Endodermal cell (in vitro differentiated cells): ENCODE measurements at places on chromosomes 6 and 20. TPM values are rescaled to one million over a fixed set of nuclear protein-coding genes. Genes with fewer than 3 reads are reported as not detected.

- no peak for DNase-seq
- no peak overlapping the region for H3K4me3 ChIP-seq
- peaks cover 7% of the 10 kb centered on the region for H3K4me1 ChIP-seq
- H3K27ac ChIP-seq, result no peak overlapping the region
- no peaks in the 10 kb centered on the region for H3K36me3 ChIP-seq
- peaks cover 9% of the 10 kb centered on the region for H3K27me3 ChIP-seq
These were observed 6.4 kb upstream of the MYT1 start for GRCh38 chr20:64157878-64158277.

DNA sequence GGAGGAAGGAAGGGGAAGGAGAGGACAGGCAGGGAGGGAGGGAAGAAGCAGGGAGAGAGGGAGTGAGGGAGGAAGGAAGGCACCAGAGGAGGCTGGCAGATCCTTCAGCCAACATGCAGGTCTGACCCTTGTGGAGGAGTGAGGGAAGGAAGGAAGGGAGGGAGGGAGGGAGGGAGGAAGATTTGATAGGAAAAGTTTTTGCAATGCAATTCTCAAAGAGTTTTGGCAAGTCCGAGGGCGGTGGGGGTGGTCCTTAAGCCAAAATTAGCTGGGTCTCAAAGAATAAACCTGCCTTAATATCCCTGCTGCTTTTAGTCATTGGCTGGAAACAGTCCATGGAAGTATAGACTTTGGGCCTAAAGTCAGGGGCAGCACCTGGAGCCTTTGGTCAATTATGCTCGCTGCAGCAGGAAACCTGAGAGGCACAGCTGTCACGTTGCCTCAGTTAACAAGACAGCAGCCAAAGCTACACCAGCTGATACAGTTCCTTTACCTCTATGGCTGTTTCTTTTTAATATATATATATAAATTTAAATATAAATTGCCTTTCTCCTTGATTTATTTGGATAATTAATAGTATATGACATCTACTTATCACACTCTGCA lies 115.7 kb upstream of the RALGAPA2 start:
- H3K4me3 ChIP-seq, result no peak overlapping the region
- DNase-seq, result no peak
- H3K4me1 ChIP-seq, result no peaks in the 10 kb centered on the region
- no peaks in the 10 kb centered on the region for H3K36me3 ChIP-seq

The CALHM6 gene
- 0.72 TPM in 1 of 2 replicates, not detected in the other for total RNA-seq

GRCh38 chr20:4067600-4068261 lies 52.4 kb upstream of the RNF24 start:
- no peak overlapping the region for H3K27ac ChIP-seq
- DNase-seq, result peak; percentile 26
- no peak overlapping the region for H3K4me3 ChIP-seq
- peaks cover 2% of the 10 kb centered on the region for H3K4me1 ChIP-seq
- no peaks in the 10 kb centered on the region for H3K36me3 ChIP-seq

DNA sequence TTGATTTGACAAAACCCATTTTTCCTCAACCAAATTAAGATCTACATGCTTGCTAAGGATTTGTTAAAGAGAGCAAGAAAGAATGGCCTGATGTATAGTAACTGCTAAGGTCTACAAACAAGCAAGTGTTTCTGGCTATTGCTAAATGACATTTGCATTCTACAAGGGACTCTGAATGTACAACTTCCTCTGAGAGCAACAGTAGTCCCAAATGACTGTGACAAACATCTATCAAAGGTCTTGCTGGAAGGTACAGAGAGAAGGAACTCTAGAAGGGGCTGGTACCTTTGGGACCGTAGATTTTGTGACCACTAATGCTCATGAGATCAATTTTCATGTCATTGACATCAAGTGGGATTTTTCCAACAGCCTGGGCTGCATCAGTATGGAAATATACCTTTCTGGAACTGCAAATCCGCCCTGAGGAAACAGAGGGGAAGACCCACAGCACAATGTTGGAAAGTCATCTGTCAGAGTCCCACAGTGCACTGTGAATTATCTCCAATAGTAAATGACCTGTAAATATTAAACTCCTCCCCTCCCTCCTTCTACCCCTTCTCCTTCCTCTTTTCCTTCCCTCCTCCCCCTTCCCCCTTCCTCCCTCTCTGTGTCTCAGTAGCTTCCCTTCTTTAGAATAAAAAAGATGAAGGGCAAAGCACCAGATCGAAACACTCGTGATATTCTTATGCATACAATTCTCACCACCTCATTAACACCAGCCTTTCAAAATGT lies 15.9 kb upstream of the CPNE1 start:
- no peak for DNase-seq
- no peaks in the 10 kb centered on the region for H3K4me1 ChIP-seq
- no peaks in the 10 kb centered on the region for H3K36me3 ChIP-seq
- no peak overlapping the region for H3K4me3 ChIP-seq
- no peak overlapping the region for H3K27ac ChIP-seq
- H3K27me3 ChIP-seq, result no peaks in the 10 kb centered on the region

DNA sequence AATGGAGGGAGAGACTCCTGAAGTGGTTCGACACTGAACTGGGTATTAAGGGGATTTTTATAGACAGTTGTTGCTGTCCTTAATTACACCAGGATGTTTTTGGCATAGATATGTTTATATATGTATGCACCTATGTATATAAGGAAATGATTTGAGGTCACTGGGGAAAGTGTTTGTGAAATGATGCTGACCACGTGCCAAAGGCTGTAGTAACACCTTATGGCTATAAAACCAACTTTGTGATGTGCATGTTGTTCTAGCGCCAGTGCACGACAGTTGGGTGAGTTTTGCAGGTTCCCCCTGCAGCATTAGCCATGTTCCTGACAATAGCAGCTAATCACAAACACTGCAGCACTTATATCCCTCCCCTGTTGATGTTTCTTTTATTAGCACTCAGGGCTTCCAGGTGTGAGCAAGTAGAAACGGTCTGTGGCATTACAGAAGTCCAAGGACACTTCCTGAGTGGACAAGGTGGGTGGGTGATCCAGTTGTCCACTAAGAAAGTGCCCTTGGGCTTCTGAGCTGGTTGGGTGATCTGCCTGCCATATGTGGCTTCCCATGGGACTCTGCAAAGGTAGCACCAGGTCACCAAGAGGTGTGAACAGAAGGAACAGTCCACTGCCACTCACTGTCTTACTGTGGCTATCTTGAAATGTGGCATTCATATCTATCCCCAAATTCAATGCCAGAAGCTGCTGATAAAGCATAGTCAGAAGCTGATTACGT lies 63.0 kb upstream of the RBM24 start:
- no peaks in the 10 kb centered on the region for H3K36me3 ChIP-seq
- H3K4me1 ChIP-seq, result peaks cover 6% of the 10 kb centered on the region
- no peak for DNase-seq
- no peaks in the 10 kb centered on the region for H3K27me3 ChIP-seq
- no peak overlapping the region for H3K27ac ChIP-seq
